ENCODE measurements at places on chromosomes 12 and 14.

- peak; percentile 70 for DNase-seq
Measured at GRCh38 chr12:76031081-76031413, 529 bp downstream of the PHLDA1 start.

DNA sequence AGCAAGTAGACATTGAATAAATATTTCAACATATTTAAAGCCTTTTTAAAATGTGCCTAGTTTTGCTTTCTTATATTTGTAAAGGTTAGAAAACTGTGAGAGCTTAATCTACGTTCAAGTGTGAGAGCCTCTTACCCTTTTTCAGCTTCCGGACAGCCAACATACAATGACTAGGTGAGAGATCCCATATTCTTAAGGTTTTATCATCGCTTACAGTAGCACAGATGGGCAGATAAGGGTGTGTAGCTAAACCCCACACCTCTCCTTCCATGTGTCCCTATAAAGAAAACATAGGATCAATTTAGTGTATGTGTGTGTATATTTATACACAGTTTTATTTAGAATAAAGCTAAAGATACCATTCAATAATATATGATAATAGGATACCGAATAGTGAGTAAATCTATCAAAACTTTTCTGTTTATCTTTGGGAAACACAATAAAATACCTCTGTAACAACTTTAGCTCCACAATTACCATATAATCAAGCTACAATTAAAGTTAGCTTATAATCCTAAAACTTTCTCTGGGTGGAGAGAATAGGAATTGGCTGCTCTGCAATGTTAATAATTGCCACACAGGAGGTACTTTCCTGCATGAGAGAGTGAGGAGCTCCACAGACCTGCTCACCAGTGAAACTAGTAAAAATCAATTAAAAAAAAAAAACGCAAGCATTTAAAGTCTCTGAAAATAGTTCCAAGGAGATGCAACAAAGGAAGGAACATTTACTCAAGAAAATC, 110.8 kb downstream of the EML5 start:
- DNase-seq = no peak

GRCh38 chr14:106506881-106507305, 980.5 kb downstream of the TMEM121 start:
- no peak for DNase-seq

DNA sequence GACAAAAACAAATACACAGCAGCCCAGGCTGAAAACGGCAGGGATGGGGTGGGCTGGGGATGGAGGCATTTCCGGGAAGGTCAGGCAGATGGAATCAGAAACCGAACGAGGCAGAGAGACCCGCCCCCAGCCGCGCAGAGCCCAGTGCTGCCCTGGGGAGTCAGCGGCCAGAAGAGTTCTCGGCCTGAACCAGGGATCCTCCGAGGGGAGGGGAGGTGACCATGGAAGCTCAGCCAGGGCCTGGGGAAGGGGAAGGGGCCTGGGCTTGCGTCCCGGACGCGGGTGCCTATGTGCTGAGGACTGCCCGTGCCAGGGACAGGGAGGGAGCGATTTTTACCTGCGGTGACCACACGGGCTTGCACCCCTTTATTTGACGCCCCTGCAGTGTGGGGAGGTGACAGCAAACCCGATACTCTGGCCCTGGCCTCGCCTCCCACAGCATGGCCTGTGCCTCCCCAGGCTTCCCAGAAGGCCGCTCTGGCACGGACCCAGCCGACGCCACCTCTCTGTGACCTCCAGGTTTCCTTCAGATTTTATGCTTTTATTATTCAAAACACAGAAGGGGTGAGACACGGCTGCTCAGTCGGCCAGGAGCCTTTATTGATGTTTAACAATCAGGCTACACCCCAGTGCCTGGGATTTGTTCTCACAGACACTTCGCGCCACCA, 7.7 kb downstream of the LRCOL1 start:
- no peak for DNase-seq

All from nucleus accumbens (tissue), 56 donors.